NCI-H187 (cell line): ENCODE measurements at places on chromosomes 13 and 19.

GRCh38 chr19:13781547-13781946 lies 7.3 kb downstream of the C19orf53 start:
- DNase-seq = no peak

GRCh38 chr13:73901324-73902068 lies 232.7 kb downstream of the KLF12 start:
- no peak for DNase-seq

- no peak for DNase-seq
Measured at GRCh38 chr13:44710576-44710975, 134.4 kb upstream of the TSC22D1 start.

GRCh38 chr13:26695891-26696311 lies 64.7 kb downstream of the GPR12 start:
- DNase-seq = no peak

DNA sequence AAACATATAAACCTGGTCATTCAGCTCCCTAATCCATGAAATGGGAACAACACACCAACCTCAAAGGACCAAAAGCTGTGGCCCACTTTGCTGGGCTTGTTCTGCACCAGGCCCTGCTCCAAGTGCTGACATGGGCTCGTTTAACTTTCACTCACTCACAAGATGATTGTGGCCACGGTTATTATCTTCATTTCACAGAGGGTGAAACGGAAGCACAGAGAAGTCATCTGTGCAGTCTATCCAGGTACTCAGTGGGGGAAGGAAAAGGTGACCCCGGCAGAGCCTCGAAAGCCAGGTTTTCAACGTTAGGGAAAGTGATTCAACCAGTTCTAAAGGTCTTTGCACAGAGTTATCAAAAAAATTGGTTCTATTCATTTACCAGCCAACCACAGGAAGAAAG lies 68.0 kb downstream of the CRYL1 start:
- no peak for DNase-seq

- no peak for DNase-seq
Measured at GRCh38 chr19:7199613-7200533, 94.3 kb downstream of the INSR start.

- no peak for DNase-seq
Measured at GRCh38 chr19:3982701-3983541, 2.3 kb downstream of the EEF2 start.

DNA sequence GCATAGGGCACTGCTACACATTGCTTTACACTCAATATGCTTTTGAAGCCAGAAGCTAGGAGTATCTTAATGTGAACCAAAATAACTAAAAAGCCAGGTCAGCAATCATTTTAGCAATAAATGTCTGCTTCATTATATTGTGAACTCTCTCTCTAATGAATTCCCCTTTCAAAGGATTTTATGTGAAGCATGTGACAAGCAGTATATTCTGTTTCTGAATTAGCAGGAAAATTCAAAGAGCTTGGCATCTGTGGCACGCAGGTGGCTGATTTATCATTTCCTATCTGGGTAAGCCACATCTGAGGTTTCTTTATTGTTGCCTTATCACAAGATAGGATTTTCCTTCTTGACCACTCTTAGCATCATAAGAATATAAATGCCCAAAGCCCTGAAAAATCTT lies 56.8 kb upstream of the KLF12 start:
- DNase-seq = no peak

GRCh38 chr19:2982561-2982960 lies 5.2 kb downstream of the TLE6 start:
- no peak for DNase-seq

DNA sequence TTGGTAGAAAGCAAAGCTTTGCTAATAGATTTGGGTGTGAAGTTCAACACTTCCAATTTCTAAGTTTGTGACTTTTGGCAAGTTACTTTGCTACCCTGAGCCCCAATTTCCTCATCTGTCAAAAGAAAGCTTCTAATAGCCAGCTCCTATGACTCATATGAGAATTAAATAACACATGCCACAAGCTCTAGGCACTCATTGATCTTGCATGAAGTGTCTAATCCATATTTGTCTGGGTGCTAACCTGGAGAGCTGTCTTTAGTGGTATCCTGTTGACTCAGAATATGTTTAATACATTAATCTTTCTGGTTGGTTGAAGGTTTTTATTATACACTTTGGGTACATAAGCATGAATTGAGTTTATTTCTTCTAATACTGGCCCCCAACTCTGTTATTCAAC lies 188.8 kb downstream of the POSTN start:
- no peak for DNase-seq

- no peak for DNase-seq
Measured at GRCh38 chr19:42261763-42262162, 6.8 kb upstream of the ERF start.

DNA sequence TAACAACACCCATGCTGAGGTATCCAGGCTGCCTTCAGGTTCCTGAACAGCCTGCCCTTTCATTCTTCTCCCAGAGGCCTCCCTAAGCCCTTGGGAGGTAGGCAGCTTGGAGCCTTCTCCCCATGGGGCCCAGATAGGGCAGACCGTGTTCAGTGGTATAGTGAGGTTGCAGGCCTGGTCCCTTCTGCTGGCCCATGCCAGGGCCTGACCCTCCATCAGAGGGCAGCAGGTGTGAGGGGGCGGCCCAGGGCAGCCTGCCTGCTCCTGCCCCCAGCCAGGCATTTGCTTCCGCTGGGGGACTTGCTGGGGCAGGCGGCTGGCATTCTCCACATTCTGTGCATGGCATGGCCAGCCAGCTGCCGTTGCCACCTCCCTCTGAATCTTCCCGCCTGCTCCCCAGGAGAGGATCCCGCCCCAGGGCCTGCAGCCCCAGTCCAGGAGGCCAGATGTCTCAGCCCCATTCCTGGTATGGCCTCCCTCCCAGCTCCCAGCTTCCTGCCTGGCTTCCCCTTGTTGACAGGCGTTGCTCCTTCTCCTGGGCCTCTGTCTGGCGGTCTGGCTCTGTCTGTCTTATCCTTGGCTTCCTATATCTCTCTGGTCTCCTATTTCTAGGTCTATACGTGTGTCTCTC lies 8.9 kb downstream of the CIC start:
- no peak for DNase-seq

DNA sequence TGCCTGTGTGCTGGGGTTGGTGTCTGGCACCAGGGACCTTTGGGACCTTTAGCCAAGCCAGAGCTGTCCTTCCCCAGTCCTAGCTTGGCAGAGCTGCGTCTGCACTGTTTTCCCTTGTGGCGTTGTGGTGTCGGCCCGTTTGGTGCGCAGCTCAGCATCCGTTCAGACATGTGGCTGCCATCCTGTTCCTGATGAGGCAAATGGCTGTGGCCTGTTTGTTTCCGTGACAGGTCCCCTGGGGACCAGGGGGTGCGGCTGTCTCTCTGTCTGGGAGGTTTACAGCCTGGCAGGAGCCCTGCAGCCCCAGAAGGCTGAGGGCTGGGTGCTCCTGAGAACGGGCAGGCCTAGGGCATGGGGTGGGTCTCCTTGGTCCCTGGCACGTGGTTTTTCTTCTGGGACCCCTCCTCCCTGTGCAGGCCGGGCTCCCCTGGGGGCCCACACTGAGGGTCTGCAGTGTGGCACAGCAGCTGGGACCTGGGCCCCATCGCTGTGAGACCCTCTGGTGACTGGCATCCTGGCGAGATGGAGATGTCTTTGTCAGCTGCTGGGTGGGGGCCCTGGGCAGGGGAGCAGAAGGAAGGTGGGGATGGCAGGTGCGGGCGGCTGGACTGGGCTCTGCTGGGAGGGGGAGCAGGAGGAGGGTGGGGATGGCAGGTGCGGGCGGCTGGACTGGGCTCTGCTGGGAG lies 4.0 kb downstream of the SPPL2B start:
- peak; percentile 86 for DNase-seq

GRCh38 chr13:88246239-88246638 lies 575.1 kb downstream of the SLITRK5 start:
- DNase-seq = no peak

GRCh38 chr19:18765224-18765623 lies 25.9 kb downstream of the COMP start:
- no peak for DNase-seq

GRCh38 chr13:23631311-23632047 lies 61.3 kb downstream of the TNFRSF19 start:
- no peak for DNase-seq

- DNase-seq = peak; percentile 49
Measured at GRCh38 chr19:1566392-1567115, 1.6 kb downstream of the MEX3D start.

DNA sequence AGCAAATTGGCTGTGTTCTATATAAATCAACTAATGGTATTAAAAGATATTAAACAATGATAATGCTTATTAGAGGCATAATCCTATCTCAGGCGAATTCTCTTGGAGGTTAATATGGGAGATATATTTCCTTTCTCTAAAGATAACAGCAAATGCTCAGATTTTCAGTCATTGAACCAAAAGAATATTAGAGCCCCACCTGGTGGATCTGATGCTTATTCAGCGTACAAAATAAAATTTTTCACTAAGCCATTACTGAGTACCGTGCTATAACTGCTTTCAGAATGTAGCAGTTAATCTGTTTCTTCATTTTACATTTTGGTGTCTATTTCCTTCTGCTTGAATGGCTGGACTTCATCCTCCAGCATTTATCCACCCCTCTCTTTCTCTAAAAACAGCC lies 143.3 kb upstream of the IPO5 start:
- no peak for DNase-seq

GRCh38 chr19:23403581-23404324 lies 8.5 kb upstream of the ZNF91 start:
- no peak for DNase-seq

GRCh38 chr19:55173714-55174409 lies 6.2 kb downstream of the SYT5 start:
- DNase-seq = no peak

DNA sequence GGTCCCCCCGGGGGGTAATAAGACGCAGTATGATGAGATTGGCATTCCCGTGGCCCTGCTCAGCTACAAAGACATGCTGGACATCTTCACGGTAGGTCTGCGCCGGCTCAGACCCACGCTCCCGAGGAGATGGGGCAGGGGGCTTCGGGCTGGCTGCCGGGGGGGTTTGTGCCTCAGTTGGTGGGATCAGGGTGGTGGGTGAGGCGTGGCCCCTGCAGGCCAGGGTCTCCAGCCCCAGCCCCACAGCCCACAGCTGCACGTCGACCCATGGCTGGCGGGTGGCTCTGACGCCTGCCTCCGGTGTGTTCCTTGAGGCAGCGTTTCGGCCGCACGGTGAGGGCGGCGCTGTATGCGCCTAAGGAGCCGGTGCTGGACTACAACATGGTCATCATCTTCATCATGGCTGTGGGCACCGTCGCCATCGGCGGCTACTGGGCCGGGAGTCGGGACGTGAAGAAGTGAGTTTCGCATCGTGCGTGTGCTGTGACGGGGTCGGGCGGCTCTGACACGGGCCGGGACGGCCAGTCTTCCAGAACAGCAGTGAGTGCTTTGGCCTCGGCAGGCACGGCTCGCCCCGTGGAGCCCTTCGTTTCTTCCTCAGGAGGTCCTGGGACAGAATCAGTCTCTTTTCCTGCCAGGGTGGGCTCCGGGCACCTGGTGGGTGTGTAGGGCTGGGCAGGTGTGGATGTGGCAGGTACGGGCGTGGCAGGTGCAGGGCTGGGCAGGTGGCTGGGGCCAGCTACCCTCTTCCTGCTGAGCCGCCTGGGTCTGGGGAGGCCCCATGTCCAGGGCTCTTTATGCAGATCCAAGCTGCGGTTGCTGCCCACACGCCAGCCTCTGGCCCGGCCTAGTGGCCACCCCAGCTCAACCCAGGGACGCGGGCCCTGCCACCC lies 10.5 kb downstream of the SPPL2B start:
- no peak for DNase-seq
